COLO829 (cell line): ENCODE measurements at places on chromosomes 2 and 18.
A peak's percentile ranks its signal among the peaks of the same experiment; 100 is the strongest.

DNA sequence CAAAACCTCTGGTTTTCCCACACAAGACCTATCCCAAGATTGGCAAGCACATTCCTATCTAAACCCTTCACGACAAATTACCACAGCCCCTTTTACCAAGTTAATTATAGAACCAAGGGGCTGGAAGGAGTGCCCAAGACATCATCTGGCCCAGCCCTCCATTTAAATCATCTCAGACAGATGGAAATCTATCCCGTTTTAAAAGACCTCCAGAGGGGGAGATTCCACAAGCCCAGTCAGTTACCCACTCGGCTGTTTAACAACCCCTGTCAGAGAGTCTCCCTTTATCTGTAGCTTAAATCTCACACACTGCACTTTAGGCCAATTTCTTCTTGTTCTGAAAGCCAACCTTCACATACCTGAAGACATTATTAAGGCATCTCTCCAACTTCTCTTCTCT is 179.1 kb upstream of the MEIS1 start:
- DNase-seq: no peak

DNA sequence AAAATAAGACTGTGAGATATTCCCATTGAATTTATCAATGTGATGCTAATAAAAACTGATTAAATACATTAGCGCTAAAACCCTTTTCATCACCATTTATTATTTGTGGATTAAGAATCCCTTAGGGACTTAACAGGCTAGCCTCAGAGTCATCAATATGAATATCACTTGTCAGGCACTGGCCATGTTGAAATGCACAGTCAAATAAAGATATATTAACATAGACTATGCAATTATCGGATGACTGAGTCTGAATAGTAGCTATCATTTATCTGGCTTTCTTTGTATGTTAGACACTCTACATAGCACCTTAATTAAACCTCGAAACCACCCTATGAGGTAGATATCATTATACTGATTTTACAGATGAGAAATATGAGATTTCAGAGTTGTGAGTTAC is 213.6 kb downstream of the RDH14 start:
- no peak for DNase-seq

GRCh38 chr2:191148281-191148680 is 2.5 kb downstream of the STAT4 start:
- DNase-seq: no peak

DNA sequence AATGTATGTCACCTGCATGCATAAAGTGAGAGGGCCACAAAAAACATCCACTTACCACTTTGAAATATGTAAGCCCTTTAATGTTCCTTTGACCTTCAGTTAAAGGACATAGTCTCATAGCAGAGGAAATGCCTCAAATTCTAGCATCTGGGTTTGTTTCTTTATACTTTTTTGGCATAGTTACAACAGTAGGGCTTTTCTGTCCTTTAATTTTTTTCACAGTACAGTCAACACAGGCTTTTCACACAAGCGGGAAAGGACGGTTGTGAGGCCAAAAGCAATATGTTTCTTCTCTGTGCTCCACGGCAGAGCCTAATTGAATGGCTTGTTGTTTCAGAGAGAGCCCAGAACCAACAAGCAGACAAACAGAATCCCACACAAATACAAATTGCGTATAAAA is 57.6 kb downstream of the CRIM1 start:
- peak; percentile 35 for DNase-seq

DNA sequence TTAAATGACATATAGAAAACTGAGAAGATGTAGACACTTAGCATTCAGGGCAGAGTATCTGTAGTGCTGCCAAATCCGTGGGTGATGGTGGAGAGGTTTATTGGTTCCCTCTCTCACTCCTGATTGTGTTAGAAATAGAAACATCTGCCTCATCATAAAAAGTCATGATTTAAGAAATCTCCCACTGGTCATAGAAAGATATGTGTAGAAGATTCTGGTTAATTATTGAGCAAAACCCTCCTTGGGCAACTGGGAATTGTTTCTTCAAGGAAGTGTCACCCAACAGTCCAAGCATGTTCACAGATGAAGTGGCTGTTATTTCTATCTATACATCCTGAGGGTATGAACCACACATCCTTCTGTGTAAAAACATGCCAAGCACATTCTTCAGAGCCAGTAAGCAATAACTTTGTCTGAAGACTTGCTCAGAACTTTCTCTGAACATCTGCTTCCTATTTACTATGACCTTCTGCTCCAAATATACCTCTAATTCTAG is 33.6 kb upstream of the CHRNA1 start:
- DNase-seq: no peak

DNA sequence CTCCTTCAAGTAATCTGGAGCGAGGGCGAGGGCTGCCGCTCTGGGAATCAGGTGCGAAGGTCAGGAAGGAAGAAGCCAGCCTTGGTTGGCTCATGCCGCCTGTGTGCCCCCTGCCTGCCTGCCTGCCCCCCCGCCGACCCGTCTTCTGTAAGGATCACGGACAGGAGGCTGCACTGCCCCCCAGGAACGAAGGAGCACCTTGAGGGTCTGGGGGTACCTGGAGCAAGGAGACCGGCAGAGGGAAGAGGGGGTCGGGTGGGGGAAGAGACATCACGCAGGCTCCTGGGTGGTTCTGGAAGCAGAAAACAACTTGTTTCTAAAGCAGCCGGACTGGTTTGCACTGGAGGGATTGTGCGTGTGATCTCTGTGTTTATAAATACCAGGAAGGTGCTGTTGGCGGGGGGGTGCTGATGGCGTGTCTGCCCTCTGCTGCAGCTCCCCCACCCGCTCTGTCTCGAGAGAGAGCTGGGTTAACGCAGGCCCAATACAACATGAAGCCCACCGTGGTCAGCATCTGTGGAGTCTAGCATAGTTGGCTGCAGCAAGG is 1.7 kb downstream of the FOSL2 start:
- DNase-seq: no peak

- DNase-seq: no peak
Observed at GRCh38 chr2:195606179-195606578, 50.8 kb upstream of the SLC39A10 start.

DNA sequence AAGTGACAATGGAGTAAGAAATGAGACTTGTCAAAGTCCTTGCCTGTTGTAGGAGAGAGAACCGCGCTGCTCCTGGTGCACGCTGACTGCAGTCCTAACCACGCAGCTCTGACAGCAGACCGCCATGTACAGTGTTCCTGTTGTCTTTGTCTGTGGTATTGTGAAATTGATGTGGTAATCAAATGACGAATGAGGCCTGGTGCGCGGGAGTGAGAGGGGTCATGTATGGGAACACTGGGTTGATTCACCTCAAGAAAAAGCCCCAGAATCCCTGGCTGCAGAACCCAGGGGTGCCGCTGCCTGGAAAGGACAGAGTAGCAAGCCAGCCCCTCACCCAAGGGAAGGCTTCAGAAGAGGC is 64.0 kb downstream of the INPP4A start:
- no peak for DNase-seq

DNA sequence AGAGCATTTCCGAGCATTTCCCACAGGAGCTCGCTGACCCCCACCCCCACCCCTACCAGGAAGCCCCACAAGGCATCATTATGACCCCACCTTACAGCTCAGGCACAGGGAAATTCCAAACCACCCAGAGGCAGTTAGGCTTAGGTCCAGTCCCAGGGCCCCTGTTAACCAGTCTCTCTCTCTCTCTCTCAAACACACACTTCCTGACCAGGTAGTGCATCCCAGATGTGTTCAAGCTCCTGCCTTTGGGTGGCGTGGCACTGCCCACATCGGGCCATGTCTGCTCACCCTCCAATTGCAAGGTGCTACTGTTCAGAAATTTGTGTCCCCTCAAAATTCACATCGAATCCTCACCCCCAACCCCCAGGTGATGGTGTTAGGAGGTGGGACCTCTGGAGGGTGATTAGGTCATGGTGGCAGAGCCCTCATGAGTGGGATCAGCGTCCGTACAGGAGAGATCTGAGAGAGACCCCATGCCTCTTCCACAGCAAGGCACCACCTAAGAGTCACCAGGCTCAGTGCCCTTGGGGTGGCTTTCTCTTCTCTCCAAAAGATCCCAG is 8.8 kb downstream of the COPS9 start:
- no peak for DNase-seq
